ENCODE measurements at places on chromosomes 11 and 22.

- peak; percentile 45 for DNase-seq
Measured at GRCh38 chr11:45180848-45181192, 34.4 kb downstream of the PRDM11 start.

DNA sequence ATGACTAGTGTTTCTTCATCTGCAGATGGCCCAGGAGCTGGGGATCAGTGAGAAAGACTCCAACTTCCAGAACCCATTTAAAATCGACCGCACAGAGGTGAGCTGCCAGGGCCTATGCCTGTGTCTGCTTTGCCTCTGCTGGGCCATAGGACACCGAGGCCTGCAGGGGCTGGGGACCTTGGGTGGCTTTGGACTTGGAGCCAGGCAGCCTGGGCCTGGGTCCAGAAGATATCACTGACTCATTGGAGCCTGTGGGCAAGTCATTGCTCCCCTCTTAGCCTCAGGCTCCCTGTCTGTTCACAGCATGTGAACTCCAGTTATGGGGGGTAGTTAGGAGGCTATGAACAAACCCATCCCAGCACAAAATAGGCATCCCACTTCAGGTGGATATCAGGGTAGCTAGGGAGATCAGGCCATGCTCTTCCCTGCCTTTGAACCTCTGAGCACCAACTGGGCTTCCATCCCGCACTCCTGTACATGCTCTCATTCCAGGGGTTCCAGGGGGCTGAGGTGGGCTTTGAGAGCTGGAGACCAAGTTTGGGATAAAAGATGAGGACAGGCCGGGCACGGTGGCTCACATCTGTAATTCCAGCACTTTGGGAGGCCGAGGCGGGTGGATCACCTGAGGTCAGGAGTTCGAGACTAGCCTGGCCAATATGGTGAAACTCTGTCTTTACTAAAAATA, 13.4 kb downstream of the CCDC134 start:
- no peak for DNase-seq

DNA sequence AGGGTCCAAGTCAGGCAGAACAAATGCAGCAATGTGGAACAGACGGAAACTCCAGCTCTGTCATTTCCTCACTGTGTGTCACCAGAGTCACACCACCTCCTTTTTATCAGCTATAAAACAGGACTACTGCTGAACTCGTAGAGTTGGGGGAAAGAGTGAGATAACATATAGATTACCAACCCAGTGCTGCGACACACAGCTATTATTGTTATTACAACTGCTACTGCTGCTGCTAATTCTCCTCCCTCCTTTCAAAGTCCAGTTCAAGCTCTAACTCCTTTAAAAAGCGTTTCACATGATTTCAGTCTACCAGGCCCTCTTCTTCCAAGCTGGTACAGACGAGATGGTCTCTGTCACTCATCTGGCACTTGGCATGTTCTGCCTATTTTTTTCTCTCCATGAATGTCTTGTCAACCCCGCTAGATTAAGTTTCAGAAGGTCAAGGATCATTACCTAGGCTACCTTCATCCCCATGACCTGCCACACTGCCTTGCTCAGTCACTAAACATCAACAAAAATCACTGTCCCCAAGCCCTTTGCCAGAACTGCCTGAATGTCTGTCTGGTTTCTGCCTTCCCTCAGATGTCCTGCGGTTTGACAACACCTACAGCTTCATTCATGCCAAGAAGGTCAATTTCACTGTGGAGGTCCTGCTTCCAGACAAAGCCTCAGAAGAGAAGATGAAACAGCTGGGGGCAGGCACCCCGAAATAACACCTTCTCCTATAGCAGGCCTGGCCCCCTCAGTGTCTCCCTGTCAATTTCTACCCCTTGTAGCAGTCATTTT, 3.7 kb upstream of the MTFP1 start:
- DNase-seq: no peak

DNA sequence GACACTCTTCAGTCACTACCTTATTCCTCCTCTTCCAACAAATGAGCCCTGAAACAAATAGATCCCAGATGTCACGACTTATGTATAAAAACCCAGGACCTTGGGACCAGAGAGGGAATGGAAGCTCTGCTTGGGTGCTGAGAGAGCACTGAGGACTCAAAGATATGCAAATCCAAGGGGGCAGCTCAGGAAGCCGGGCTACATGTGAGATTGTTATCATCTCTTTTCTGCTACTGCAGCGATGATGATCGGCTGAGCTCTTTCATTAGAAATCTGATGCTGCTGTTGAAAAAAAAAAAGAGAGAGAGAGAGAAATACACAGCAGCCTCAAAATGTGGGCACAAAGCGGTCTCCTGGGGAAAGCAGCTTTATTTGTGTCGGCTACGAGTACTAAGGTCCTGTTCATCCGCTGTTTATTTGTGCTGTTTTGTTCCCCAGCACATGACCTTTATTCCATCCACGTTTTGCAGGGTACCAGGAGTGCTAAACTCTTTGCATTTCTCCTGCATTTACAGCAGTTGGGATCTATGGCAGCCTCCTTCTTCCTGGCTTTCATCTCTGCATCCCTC, 120.2 kb downstream of the TRIM29 start:
- DNase-seq: peak; percentile 57

- DNase-seq: no peak
Measured at GRCh38 chr11:102591160-102591718, 33.9 kb downstream of the MMP20 start.

GRCh38 chr11:27735281-27735680, 35.0 kb upstream of the BDNF start:
- DNase-seq: no peak

- DNase-seq: no peak
Measured at GRCh38 chr11:101584655-101585054, 848 bp upstream of the TRPC6 start.

- DNase-seq: no peak
Measured at GRCh38 chr11:89583580-89583979, 92.4 kb upstream of the NOX4 start.

DNA sequence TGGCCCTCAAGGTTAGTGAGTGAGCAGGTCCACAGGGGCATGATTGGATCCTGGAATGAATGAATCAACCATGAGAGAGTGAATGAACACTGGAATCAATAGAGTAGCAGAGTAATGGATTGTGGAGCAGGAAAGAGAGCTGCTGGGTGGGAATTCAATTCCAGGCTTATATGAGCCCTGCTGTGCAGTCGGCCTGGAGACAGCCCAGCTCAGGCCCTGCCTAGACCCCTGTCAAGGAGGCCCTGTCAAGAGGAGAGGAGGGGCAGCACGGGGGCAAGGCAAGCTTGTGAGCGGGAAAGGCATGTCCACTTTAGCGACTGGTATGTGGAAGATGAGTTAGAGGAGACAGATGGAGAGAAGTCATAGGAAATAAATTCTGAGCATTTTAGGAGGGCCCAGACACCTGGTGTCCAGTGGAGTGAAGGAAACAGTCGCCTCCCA, 1.3 kb upstream of the FOLR1 start:
- DNase-seq: no peak

DNA sequence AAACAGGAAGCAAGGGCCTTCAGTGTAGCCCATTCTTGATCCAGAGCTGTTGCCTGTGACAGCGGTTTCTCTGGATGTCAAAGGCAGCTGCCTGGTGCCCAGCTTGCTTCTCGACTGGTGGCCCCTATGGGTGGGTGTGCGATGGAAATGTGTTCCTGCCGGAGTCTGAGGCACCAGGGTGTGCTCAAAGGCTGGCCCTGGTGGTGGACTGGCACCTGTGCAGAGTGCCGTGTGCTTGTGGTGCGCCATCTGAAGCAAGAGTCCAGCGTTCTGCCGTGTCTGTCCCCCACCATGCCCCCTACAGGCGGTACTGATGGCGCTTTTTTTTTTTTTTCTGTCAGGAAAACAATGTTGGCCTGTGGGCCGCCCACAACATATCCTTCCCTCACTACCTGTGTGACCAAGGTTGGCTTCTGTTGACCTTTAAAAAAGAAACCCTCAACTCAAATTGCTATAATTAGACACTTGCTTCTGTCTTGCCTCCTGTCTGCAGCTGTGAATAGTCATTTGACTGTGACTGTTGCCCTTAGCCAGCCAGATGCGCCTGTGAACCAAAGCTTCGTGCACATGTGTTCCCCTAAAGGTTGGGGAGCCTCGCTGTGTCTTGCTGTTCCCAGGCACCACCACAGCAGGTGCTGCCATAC, 4.7 kb upstream of the RANBP1 start:
- peak; percentile 55 for DNase-seq

- DNase-seq: peak; percentile 92
Measured at GRCh38 chr11:133956650-133957633, at the start of gene IGSF9B. Gene IGSF9B (minus strand): TSS chr11:133956968. CDS start chr11:133956754, 214 bp downstream.

GRCh38 chr22:27748349-27748748, 53.2 kb downstream of the MN1 start:
- DNase-seq: no peak

- DNase-seq: no peak
Measured at GRCh38 chr11:72613977-72614376, 60.2 kb downstream of the PDE2A start.

GRCh38 chr11:117841551-117842031, 17.0 kb upstream of the FXYD2 start:
- DNase-seq: no peak

DNA sequence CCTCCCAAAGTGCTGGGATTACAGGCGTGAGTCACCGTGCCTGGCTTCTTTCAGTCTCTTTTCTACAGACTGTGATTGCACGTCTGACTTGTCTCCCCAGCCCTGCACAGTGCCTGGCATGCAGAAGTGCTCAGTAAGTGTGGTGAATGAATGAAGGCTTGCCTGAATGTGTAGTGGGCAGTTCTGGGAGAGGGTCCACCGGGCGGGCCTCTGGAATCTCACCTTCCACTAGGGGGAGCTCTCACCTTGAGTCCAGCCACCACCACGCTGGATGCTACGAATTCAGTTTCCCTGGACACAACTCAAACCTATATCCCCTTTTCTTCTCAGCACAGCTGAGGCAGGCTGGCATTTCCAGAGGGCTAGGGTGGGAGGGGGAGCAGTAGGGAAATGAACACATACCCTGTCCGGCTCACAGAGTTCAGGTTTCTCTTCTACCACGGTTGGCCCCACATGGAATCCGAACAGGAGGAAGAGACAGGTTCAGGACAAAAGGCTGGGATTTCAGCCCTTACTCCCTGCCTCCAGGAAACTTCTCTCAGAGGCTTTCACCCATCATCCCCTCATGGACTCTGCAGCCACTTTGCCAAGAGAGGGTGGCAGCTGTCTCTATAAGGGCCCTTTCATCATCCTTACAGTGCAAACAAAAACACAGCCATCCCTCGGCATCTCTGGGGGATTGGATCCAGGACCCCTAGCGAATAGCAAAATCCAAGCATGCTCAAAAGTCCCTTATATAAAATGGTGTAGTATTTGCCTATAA, 86.8 kb downstream of the NECTIN1 start:
- peak; percentile 55 for DNase-seq

- no peak for DNase-seq
Measured at GRCh38 chr11:66749091-66749490, 20.1 kb upstream of the SPTBN2 start.

- no peak for DNase-seq
Measured at GRCh38 chr11:45365961-45366618, 79.9 kb upstream of the SYT13 start.

DNA sequence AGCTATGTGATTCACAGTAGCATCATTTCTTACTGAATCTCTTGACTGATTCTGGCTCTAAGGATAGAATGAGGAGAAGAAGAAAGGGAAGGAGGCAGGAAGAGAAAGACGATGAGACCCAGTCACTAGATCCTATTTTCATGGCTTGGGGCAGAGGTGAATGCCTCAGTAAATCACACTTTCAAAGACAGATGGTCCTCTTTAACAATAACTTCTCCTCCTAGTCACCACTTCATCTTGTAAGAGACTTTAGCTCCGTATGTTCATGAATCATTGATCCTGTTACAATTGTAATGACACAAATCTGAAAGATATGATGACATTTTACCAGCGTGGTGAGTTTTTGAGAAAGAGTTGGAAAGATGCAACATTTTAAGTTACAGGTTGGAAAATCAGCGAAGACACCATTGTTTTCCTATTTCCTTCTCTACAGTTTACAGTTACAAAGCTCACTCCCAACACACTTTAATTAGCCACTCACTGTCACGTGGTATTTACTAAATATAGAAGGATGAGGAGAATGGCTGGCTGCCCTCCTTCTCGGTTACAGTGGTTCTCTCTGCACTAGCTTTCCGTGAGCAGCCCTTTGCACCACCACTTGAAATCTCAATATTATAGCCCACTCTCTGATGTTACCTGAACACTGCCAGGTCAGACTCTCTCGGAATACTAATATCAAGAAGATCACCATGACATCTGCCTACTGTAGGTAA, 205.8 kb downstream of the CADM1 start:
- no peak for DNase-seq

- DNase-seq: no peak
Measured at GRCh38 chr22:44401783-44402110, 89.0 kb upstream of the SHISAL1 start.

DNA sequence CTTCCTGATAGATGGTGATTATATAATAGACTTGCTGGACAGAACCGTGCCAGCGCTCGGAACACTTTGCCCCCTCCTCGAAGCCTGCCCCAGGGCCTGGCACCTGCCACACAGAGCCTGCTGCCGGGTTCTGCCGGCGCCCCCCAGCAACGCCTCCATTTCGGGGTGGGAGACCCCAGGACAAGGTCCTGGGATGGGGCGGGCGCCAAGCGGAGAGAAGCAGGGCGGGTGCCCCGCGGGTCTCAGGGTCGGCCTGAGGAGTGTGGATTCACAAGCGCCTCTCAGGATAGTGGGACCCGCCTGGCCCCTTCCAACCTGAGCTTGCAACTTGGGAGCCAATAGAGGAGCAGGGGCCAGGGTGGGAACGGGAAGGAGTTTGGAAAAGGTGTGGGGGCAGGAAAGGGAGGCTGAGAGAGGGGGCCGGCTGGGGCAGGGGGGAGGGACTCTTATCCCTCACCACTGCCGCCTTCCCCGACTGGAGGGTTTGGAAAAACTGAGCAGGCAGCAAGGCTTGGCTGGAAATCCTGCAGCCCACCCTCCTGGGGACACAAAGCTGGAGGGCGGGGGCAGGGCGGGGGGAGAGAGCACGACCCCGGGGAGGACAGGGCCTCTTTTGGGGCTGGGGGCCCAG, 3.3 kb upstream of the BCL9L start:
- peak; percentile 93 for DNase-seq

DNA sequence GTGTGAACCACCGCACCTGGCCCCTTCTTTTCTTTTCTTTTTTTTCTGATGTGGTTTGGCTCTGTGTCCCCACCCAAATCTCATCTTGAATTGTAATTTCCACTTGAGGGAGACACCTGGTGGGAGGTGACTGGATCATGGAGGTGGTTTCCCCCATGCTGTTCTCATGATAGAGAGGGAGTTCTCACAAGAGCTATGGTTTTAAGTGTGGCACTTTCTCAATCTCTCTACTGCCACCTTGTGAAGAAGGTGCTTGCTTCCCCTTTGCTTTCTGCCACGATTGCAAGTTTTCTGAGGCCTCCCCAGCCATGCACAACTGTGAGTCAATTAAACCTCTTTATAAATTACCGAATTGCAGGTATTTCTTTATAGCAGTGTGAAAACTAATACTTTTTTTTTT, 4.9 kb upstream of the TCN2 start:
- DNase-seq: peak; percentile 76

DNA sequence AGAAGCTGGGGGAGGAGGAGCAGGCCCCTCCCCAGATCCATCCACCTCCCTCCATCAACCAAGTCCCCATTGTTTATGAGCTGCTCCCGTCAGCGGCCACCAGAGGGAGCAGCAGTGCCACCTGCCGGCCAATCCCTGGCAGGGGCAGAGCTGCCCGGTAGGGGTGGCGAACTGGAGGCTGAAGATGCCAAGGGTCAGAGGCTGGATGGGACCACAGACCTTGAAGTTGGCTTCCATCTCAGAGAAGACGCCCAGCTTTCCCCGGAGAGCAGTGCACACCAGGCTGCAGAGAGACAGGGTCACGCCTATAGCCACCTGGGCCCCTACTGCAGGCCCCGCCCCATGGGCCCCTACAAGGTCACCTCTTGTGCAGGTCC, 3.6 kb downstream of the FIBP start:
- DNase-seq: peak; percentile 83

- DNase-seq: no peak
Measured at GRCh38 chr11:3139481-3140290, 25.4 kb downstream of the OSBPL5 start.
